Left hindlimb (tissue), 1 donor: ENCODE measurements at places on chromosomes 2 and 18.

DNA sequence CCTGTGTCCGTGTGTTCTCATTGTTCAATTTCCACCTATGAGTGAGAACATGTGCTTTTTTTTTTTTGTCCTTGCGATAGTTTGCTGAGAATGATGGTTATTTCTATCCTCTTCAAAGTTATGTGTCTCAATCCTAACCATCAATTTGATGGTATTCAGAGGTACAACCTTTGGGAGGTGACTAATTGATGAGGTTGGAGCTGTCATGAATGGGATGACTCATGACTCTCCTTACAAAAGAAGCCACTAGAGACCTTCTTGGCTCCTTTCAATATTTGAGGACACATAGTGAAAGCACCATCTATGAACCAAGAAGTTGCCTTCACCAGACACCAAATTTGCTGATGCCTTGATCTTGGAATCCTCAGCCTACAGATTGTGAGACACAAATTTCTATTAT lies 677.1 kb upstream of the DDX18 start:
- no peak for DNase-seq

DNA sequence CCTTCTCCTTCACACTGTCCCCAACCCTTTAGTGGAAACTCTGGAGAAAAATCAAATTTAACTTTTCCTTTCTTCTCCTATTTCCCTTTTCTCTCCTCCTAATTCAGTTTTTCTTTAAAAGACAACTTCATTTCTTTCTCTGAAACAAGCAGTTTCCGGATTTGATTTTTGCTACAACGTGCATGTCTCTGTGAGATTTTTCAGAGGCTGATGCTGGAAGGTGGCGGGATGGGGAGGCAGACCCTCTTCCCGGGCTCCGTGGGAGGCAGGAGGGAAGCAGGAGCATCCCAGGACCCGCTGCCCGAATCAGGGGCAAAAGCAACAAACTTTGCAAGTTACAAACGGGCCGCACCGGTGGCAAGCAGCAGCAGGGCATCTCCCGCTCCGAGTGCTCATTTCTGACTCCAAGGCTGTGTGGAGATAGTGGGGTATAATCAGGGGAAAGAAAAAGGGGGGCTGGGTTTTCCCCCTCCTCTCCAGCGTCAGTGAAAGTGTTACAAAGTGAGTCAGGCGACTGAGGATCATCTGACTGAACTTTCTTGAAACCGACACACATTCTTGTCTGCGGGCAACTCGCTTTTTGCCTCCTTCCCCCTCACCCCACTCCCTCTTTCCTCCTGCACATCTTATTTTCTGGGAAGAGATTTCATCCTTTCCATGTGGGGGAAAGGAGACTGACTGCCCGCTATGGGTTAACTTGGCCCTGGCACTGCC lies 6.4 kb downstream of the ZEB2 start:
- DNase-seq, result no peak

DNA sequence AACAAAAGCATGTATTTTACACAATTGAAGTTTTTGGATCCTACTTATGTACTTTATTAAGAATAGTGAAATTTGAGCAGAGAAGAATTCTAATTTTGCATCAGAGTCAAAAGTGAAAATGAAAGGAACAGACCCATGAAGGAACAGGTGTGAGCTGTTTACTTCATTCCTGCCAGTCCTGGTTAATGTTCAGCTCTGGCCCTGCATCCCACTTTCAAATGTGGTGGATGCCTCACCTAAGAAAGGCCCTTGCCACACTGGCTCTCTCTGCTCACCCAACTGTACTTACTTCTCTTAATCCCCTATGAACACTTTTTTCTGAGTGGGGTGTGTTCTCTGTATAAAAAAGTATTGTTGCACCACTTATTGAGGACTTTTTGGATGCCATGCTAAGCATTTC lies 22.2 kb downstream of the FAM110C start:
- DNase-seq, result no peak

GRCh38 chr18:79517341-79517740 lies 121.6 kb downstream of the NFATC1 start:
- peak; percentile 15 for DNase-seq

GRCh38 chr2:128625963-128626759 lies 307.5 kb upstream of the HS6ST1 start:
- DNase-seq, result no peak
